ENCODE measurements at places on chromosomes 12 and 14.

- DNase-seq: no peak
Measured at GRCh38 chr12:57239587-57240065, 10.1 kb downstream of the SHMT2 start.

DNA sequence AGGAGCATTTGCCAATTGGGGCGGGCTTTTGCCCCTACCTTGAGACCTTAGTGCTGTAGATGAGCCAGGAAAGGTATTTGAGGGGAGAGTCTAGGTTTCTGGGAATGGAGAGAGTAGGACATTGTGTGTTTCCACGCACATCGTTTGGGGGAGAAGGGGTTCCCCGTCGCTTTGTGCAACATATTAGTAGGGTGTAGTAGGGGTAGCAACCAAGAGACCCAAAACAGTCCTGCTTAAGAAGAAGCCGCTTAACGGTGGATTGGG is 694 bp upstream of the PTGES3 start:
- DNase-seq: no peak

- no peak for DNase-seq
Measured at GRCh38 chr14:86481104-86481503, 951.2 kb downstream of the FLRT2 start.

- no peak for DNase-seq
Measured at GRCh38 chr12:58347691-58348090, 406.3 kb downstream of the ATP23 start.

DNA sequence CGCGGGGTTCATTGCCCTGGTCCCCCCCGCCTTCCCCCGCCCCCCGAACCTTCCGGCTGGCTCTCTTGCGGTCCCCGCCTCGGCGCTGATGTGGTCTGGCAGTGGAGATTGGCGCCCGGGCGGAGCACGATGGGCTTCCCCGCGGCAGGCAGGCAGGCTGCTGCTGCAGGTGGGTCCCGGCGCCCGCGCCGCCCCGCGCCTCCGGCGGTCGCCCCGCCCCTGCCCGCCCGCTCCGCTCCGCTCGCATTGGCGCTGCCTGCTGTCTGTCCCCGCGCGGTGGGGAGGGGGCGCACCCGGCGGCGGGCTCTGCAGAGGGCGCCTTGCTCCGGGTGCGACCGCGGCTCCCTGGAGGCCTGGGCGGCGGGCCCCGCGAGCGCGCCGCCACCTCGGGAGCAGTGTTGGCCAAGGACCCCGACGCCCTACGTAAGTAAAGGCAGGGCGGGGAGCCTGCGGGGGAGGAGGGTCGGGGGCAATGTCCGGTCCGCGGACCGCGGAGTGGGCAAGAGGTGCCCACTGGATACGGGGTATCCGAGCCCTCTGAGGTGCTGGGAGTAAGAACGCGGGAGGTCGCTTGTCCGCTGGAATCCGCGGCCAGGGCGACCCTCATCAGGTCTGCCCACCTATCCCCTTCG is at the start of gene AKAP5:
AKAP5 (plus strand) TSS at position 309 of the 632 bp plus-strand sequence. CDS start 2,896 bp downstream, outside the sequence.
- DNase-seq: peak; percentile 77

GRCh38 chr12:64427988-64428387 is 23.8 kb downstream of the XPOT start:
- DNase-seq: no peak

DNA sequence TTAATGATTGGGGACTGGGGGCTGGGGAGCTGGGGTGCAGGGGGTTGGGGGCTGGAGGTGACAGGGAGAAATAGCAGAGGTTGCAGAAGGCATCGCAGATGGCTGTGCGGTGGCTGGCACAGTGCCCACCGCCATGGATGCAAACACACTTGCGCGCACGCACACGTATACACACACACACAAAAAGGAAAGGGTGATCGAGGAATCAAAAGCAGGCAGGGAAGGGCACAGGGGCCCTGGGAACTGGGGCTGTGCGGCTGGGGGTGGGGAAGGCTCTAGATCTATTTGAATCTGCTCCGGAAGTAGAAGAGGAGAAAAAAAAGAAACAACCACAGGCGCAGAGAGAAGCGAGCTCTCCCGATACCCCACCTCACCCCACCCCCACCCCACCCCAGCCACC is 39.4 kb downstream of the ZFHX2 start:
- no peak for DNase-seq

DNA sequence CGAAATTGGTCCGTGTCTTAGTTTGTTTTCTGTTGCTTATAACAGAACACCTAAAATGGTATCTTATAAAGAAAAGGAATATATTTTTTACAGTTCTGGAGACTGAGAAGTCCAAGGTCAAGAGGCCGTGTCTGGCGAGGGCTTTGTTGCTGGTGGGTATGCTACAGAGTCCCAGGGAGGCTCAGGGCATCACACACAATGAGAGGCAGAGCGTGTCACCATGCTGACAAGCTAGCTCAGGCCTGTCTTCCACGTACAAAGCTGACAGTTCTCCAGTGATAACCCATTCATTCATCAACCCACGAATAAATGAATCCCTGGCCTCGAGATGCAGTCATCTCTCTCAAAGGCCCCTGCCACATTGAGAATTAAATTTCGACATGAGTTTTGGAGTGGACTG is 56.7 kb upstream of the AEBP2 start:
- no peak for DNase-seq

DNA sequence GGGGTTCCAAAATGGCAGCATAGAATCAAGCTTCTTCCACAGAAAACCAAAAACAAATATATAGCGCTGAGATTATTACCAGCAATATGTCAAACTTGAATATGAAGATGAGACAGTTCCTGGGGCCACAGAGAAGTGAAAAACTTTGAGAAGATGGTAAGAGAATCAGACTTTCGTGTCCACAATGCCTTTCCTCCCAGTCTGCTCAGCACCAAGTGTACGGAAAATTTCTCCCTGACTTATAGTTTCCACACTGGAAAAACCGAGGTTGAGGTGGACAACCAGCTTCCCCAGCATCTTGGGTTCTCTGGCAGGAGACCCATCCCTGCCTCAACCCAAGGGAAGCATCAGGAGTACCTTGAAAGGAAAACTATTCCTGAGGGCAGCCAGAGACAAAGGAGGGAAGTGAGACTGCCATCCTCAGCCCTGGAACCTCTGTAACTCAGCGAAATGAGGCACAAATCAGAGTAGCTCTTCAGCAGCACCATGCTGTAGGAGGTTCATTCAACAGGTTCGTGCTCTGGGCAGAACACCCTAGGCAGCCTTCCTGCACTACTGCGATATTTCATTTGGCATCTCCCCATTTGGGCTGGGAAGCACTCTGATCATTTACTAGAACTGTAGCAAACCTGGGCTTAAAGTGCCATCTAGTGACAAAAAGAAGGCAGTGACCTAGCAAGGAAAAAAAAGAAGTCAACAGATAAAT is 52.4 kb upstream of the CAPRIN2 start:
- no peak for DNase-seq

DNA sequence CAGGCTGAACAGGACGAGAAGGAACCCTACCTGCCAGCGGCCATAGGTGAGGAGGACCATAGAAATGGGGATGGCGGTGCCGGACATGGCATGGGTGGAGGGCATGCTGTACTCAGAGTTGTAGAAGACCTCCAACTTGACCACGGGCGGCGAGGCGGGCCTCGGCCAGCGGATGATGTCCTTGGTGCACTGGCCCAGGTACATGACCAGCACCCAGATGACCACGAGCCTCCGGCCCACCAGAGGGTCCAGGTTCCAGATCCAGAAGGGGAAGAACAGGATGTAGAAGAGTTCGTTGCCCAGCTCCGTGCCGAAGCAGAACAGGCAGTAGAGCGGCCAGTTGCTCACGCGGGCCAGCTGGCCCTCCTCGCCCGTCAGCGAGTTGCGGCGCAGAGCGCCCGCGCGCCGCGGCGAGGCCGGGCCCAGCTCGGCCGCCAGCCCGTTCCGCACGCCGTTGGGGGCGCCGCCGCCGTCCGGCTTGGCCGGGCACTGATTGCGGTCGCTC is 582 bp downstream of the SGPP1 start:
- peak; percentile 69 for DNase-seq

GRCh38 chr12:67517181-67517887 is 131.2 kb upstream of the DYRK2 start:
- peak; percentile 75 for DNase-seq

GRCh38 chr14:90605430-90605829 is 208.6 kb downstream of the CALM1 start:
- DNase-seq: no peak

- no peak for DNase-seq
Measured at GRCh38 chr12:42266579-42267230, 28.7 kb upstream of the YAF2 start.

DNA sequence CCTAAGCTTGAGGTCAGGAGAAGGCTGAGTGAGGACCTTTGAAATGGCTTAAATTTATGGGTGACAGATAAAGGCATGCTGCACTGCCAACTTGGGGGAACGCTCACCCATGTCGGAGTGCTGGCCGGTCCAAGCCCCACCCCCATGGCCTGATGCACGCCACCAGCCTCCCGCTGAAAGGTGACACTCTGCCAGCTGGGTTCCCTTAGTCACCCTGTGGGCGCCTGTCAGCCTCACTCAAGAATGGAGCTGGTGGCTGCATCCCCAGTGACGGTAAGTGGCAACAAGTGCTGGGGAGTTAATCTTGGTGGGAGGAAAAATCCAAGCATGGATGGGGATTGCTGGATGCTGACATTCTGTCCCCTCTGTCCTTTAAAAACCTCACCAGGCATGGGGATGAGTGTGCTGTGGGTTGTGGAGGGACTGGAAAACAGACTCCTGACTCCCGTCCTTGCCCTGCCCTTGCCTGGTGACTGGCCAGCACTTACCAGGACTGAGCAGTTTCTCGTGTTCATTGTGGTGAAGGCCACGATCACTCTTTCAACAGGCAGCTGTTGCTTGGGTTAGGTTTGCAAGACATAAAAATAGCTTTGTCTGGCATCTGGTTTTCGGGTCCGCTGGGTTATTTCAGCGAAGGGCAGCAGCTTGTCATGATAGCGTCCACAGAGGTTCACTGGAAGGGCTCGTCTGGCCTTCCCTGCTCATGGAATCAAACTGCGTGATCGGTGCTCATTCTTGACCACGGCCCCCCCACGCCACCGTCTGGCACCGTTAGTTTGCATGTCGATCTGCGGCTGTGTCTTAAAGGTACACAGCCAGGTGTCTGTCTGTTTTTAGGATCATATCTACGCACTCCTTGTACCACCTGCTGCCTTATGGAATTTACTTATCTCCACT is 15.0 kb downstream of the ACACB start:
- no peak for DNase-seq

GRCh38 chr12:10052193-10052913 is 21.9 kb downstream of the CLEC9A start:
- DNase-seq: no peak

DNA sequence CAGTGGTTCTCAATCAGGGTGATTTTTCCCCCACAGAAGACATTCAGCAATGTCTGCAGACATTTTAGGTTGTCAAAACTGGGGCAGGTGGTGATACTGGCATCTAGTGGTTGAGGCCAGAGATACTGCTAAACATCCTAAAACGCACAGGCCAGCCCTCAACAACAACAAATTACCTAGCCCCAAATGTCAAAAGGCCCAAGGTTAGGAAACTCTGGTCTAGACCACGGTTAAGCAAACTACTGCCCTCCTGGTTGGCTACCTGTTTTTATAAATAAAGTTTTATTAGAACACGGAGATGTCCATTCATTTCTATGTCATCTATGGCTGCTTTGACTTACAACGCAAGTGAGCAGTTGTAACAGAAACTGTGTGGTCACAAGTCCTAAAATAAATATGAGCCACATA is 186.7 kb downstream of the EFCAB11 start:
- no peak for DNase-seq

DNA sequence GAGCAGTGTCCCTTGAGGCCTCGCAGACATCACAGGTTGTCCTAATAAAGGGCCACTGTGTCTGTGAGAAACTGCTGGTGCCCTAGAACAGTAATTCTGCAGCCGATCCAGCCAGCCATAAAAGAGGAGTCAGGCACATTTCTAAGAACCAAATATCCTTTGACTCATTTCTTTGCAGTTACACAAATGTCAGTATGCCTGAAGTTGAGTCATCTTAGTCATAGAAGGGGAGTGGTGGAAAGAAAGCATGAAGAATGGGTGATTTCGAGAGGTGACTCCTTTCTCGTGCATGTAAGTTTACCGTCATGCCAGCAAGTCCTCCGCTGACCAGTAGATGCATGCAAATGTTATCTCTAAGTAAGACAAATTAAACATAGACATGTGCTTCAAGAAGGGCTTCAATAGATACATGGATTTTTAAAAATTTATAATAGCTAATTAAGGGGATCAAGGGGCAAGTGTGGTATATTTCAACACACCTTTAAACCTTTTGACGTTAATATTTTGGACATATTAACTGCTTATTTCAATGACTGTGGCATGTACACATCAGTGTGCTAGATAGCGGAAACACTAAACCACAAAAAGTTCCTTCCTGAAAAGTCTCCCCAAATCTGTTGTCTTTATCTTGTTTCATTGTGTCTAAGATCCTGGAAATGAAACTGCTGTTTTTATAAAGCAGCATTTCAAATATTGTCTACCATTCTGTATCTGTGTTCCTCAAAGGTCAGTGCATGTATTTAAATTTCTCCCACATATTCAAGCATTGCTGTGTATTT is 497.4 kb downstream of the NPAS3 start:
- DNase-seq: no peak

GRCh38 chr12:88615490-88615889 is 35.2 kb upstream of the KITLG start:
- no peak for DNase-seq

GRCh38 chr12:6424008-6424347 is 20.8 kb upstream of the CD27 start:
- DNase-seq: no peak

- DNase-seq: no peak
Measured at GRCh38 chr14:103904493-103905107, 23.7 kb upstream of the TDRD9 start.

- DNase-seq: no peak
Measured at GRCh38 chr12:7694556-7695236, 879 bp downstream of the GDF3 start.

All from ascending aorta (tissue), 2 donors.